ENCODE measurements at places on chromosomes 2 and 18.

- no peak for DNase-seq
These were observed 205.5 kb downstream of the UBE2E3 start for GRCh38 chr2:181185948-181186347.

GRCh38 chr2:17416884-17417391 is 101.3 kb downstream of the RAD51AP2 start:
- no peak for DNase-seq

- DNase-seq, result no peak
These were observed 585 bp upstream of the MOB1A start for GRCh38 chr2:74179063-74179865.

- DNase-seq, result no peak
These were observed 30.9 kb downstream of the EMX1 start for GRCh38 chr2:72947952-72948830.

DNA sequence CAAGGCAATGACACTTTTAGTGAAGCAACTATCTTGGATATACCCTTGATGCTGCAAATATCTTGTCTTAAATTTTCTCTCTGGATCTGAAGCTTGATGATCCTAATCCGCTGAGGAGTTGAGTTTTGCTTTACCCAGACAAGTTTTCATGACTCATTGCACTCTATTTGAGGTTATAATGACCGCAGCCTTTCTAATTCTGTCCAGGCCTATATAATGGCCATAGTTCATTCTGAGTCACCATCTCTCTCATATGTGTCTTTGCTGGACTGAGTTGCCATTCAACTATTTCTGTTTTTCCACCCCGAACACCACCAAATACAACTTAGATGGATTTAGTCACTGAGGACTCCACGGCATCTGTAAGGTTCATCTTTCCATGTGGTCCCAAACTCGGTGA is 802.1 kb upstream of the FAM98A start:
- no peak for DNase-seq

GRCh38 chr2:120245520-120246332 is 6.9 kb upstream of the RALB start:
- no peak for DNase-seq

GRCh38 chr2:24077535-24077877 is 1.4 kb upstream of the SF3B6 start:
- DNase-seq, result no peak

GRCh38 chr2:147777394-147777793 is 67.4 kb upstream of the ACVR2A start:
- no peak for DNase-seq

DNA sequence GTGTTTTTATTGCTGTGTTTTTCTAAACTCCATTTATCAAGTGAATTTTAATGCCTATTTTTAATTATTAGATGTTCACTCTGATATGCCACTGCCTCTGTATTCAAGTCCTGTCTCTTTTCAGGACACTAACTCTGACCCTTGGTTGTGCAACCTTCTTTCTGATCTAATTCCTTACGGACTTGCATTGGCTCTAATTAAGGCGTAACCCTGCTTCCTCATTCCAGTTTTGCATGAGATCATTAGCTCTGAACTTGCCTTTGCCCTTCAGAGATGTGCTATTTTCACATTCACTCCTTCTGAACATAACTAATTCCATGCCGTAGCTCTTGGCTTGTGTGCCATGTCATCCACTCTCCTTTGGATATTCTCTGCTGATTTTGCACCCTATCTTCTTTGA is 162.5 kb upstream of the TMEFF2 start:
- no peak for DNase-seq

- DNase-seq, result no peak
These were observed 806 bp upstream of the MYT1L start for GRCh38 chr2:2331881-2332280.

DNA sequence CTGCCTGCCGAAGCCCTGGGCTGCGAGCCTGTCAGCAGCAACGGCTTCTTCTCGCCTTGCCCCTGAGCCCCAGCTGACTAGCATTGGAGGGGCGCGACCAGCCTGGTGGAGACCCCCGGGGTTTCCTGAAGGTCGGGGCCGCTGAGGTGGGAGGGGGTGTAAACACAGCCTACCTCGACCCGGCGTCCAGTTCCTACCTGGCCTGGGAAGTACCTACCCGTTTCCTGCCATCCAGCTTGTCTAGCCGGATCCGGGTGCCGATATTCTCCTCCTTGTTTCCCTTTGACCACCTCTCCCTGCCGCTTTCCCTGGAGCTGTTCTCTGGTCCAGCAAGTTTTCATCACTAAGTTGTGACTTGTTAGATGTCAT is 511 bp downstream of the MOB4 start:
- no peak for DNase-seq

GRCh38 chr18:24189664-24190346 is 50.9 kb downstream of the CABYR start:
- no peak for DNase-seq

DNA sequence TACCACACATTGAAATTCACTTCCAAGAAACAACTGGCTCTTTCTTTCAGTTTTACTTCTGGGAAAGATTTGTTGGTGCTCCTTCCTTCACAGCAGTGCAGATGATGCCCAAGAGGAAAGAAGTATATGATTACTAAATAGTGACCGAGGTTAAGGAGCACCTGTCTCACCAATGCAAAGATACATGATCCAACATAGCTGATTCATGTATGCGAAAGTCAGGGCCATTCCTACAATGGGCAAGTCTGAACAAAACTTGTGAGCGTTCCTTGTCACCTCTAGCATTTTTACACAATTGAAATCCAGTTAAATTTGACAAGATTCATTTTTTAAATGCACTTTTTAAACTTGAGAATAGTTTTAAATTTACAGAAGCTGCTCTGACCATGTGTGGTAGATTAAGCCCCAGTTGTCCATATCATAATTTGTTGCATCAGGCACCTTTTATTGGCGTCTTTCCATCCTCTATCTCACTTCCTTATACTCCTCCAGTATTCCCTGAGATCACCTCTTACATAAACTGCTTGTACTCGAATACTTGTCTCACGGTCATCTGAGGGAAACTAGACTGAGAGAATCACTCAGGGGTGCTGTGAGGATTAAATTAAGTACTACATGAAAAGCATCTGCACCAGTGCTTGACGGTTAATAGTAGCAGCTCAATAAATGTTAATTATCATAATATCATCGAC is 438.8 kb upstream of the CDH20 start:
- DNase-seq, result no peak

- DNase-seq, result no peak
These were observed 77.0 kb upstream of the ATL2 start for GRCh38 chr2:38454081-38454480.

DNA sequence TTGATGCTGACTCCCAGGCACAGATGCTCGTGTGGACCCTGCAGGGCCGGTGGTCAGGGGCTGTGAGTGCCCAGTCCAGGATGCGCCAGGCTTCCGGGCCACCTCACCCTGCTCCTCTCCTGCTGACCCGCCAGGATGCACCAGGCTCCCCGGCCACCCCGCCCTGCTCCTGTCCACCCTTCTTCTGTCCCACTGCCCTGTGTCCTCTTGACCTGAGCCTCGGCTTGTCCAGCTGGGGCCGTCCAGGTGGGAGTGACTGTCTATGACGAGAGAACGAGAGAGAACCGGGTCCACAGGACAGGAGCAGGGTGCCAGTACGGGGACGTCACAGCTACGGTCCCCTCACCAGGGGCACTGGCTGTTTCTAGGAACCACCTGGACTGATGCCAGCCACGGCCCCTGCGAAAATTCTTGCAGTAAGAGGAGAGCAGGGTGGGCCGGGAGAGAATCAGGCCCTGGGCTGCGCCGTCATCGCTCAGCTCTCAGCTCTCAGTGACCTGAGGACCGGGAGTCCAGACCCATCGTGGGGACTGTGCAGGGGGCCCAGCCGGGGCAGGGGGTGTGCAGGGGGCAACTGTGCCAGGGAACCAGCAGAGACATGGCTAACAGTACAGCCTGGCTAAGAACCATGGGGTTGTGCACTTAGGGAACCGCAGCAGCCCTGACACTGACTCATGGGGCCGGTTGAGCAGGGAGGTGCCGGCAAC is 12.9 kb upstream of the NFATC1 start:
- DNase-seq, result no peak

- DNase-seq, result no peak
These were observed 239.5 kb downstream of the WDR7 start for GRCh38 chr18:56890632-56891031.

DNA sequence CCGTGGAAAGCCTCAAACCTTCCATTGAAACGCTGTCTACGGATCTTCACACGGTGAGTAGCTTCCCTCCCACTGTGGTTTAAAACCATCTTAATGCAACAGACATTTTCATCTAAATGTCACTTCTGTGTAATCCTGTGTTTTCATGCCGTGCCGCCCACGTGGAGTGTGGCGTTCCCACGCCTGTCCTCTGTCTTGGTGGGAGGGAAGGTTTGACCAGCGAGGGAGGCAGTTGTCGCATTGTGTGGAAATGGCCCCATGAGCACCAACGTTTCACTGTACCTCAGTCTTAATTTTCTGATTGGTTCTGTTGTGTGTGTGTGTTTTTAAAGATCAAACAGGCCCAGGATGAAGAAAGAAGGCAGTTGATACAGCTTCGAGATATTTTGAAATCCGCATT is 88.6 kb downstream of the ITGB1BP1 start:
- no peak for DNase-seq

DNA sequence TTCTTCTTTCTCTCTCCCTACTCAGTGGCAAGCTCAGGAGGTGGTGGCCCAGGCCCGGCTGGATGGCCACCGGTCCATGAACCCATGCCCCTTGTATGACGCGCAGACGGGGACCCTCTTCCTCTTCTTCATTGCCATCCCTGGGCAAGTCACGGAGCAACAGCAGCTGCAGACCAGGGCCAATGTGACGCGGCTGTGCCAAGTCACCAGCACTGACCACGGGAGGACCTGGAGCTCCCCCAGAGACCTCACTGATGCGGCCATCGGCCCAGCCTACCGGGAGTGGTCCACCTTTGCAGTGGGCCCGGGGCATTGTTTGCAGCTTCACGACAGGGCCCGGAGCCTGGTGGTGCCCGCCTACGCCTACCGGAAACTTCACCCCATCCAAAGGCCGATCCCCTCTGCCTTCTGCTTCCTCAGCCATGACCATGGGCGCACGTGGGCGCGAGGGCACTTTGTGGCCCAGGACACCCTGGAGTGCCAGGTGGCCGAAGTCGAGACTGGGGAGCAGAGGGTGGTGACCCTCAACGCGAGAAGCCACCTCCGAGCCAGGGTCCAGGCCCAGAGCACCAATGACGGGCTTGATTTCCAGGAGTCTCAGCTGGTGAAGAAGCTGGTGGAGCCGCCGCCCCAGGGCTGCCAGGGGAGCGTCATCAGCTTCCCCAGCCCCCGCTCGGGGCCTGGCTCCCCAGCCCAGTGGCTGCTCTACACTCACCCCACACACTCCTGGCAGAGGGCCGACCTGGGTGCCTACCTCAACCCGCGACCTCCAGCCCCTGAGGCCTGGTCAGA is 1.8 kb downstream of the NEU2 start:
- DNase-seq, result no peak

DNA sequence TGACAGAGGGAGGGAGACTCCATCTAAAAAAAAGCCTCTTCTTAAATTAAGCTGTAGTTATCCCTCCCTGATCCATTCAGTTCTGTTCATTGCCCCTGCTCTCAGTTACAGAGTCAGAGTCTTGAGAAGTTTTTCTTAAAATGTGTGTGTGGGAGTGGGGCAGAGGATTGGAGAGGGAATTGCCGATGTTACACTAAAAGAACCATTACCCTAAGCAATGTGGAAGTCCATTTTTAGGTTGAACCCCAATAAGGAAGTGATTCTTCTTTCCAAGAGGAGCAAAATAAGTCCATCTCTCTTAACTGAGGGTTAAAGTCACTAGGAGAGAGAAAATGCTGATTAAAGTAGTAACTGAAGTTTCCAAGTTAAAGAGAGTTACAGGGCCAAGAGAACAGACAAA is 21.2 kb upstream of the THOC1 start:
- no peak for DNase-seq

- DNase-seq, result no peak
These were observed 53.2 kb upstream of the GPR45 start for GRCh38 chr2:105188343-105188742.

- no peak for DNase-seq
These were observed 107.2 kb downstream of the COPS8 start for GRCh38 chr2:237192881-237193280.

DNA sequence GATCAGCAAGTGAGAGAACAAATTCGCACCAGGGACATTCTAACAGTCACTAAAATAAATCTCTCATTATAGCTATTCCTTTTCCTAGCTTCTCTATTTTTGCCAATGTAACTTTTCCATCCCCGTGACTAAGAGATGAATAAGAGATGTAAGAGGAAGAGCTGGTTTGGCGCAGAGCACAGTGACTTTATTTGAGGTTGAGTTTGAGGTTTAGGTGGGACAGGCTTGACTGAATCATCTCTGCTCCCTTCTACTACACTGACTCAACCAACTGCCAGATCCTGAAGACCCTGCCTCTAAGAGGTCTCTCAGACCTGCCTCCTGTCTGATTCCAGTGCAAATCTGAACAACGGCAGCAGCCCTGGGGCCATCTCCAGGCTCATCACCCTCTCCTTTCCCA is 28.0 kb downstream of the RFX8 start:
- DNase-seq, result no peak

- no peak for DNase-seq
These were observed 360.3 kb downstream of the LRRTM1 start for GRCh38 chr2:79944205-79944604.

GRCh38 chr2:11630855-11631254 is 39.1 kb downstream of the NTSR2 start:
- DNase-seq, result no peak

DNA sequence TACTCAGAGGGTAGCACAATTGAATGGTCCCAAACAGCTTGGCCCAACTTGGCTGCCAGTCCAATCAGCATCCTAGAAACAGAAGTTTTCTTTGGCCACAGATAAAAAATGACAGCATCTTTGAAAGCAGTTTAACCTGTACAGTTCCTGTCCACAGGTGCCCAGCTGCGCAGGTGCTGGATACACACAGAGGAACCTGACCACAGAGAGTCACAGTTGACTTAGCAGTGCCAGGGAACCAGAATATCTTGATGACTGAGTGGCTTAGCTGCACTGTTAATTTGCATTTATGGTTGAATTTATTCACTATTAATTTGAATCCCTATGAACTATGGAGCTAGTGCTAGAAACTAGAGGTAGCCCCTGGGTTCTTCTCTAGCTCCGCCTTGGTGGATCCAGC is 93.7 kb downstream of the TPGS2 start:
- no peak for DNase-seq

GRCh38 chr18:5601188-5601624 is 57.4 kb upstream of the EPB41L3 start:
- no peak for DNase-seq

DNA sequence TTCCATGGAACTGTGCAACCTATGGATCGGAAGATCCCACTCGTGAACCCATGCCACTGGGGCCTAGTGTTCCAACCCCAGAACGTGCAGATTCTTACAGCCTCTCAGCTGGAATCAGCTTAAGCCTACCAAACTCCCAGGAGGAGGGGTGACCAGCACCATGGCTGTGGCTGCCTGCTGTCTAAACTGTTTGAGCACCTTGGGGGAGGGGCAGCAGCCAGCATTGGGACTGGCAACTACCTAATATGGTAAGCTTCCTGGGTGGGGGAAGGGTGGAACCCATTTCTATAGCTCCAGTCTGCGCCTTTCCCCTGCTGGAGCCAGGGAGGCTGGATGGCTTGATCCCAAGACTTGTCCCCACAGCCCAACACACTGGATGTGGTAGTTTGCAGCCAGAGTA is 10.7 kb upstream of the POLE4 start:
- DNase-seq, result no peak

- no peak for DNase-seq
These were observed 786.6 kb upstream of the CDH2 start for GRCh38 chr18:28963481-28963880.

- DNase-seq, result no peak
These were observed 5.6 kb downstream of the RAX start for GRCh38 chr18:59267503-59268126.

All from stimulated activated CD4-positive, alpha-beta T cell treated with anti-CD3 and anti-CD28 coated beads, Interleukin-1b, Interleukin-23, amount 100 ng/mL, for 4 hours (primary cell).